ENCODE measurements at places on chromosomes 4 and X. TPM values are rescaled to one million over a fixed set of nuclear protein-coding genes. Genes with fewer than 3 reads are reported as not detected.
A peak's percentile ranks its signal among the peaks of the same experiment; 100 is the strongest.

DNA sequence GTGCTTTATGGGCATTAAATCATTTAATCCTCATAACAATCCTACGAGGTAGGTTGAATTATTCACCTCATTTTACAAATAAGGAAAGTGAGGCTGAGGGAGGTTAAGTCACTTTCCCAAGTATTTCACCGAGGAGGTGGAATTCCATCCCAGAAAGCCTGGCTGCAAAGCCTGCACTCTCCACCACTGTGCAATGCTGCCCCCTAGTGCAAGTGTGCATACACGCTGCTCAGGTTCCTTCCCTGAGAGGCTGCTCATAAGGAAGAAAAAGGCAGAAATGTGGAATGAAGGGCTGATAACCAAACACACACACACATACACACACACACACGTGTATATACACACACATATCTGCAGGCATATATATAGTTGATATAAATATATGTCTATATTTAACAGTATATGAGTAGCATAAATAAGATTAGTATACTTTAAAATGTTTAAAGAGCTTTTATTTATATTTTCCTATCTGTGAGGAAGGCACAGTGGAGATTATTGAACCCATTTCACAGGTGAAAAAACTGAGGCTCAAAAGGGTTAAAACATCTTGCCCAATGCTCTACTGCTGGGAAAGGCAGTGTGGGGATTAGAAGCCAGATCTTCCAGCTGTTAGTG, 714.5 kb upstream of the TENM3 start:
- peak; percentile 26 for DNase-seq
- H3K27ac ChIP-seq: no peak overlapping the region
- no peaks in the 10 kb centered on the region for H3K27me3 ChIP-seq
- no peak overlapping the region for H3K4me3 ChIP-seq
- no peaks in the 10 kb centered on the region for H3K36me3 ChIP-seq

GRCh38 chrX:132171478-132171877, 43.7 kb upstream of the FRMD7 start:
- H3K27ac ChIP-seq: no peak overlapping the region
- DNase-seq: no peak
- no peaks in the 10 kb centered on the region for H3K36me3 ChIP-seq
- H3K4me3 ChIP-seq: no peak overlapping the region
- H3K27me3 ChIP-seq: no peaks in the 10 kb centered on the region
- H3K4me1 ChIP-seq: no peaks in the 10 kb centered on the region

DNA sequence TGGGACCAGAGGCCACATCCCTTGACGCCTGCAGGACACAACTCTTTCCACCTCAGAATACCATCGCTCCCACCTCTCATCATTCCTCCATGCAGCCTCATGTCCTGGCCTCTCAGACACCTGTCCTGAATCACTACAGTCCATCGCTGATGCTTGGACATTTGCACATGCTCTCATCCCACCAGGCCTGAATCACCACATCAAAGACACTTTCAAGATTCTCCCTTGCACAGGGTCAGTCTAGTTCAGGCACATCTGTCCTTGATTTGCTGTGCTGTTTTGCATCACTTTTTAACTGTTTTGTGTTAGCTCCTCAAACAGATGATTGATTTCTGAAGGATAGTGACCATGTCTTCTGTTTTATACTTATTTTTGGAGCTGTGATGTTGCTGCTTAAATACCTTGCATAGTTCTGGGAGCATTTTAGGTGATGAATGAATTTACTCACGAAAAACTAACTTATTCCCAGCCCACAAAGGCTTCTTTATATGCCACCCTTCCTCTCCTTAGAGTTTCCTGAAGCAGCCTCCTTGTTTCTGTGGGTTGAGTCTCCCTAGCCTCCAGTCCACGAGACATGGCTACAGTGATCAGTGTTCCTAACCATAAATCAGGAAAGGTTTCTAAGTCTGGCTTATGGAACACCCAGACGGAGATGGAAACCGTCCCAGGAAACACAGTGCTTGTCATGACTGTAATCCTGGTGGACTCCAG, 2.6 kb downstream of the FAM114A1 start:
- no peak overlapping the region for H3K4me3 ChIP-seq
- DNase-seq: no peak

GRCh38 chr4:5037553-5038551, 13.4 kb upstream of the STK32B start:
- H3K27me3 ChIP-seq: no peaks in the 10 kb centered on the region
- no peaks in the 10 kb centered on the region for H3K4me1 ChIP-seq
- no peak for DNase-seq
- no peaks in the 10 kb centered on the region for H3K36me3 ChIP-seq

GPR82 gene
- total RNA-seq: not detected

P2RY4 gene
- 0.35 TPM for total RNA-seq

XK gene
- not detected for total RNA-seq

Data from activated CD4-positive, alpha-beta memory T cell treated with anti-CD3 and anti-CD28 coated beads, Interleukin-2, amount 10 ng/mL, durations not matched to agents 7 days and 5 days (primary cell).